ENCODE measurements at places on chromosomes 11 and 22.

GRCh38 chr22:32996702-32997101, 61.5 kb downstream of the SYN3 start:
- no peak for DNase-seq

DNA sequence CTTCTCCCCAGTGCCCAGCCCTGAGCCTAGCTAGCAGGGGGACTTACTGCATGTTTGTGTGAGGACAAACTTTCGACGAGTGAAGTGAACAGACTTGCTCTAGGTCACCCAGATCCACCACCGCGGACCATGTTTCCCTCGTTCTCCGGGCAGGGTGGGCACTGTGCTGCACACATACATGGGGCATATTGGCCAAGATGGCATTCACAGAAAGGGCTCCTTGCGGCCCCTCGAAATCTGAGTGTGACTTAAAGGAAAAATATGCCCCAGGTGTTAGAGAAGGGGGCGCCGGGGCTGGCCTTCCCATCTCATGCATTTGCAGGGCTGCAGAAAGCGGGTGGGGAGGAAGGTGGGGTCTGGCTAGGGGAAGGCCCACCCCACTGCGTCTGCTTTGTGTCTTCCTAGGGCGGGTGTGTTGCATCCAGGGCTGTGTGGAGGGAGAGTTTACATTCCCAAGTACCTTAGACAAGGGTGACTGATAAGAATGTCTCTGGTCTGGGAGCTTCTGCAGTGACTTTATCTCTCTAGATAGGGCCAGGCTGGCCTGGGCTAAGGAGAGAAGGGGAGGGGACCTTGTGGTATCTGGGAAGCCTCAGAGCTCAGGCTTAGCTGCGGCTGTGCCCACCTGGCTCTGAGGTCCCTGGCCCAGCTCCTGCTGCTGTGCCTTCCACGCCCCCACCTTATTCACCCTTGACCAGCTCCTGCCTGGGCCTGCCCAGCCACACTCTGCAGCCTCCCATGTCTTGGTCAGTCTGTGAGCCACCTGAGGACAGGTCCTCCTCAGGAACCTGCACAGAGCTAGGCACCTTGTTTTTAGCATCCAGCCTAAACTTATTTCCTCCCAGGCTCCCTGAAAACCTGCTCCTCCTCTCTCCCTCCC, 45.8 kb downstream of the LRRC32 start:
- peak; percentile 62 for DNase-seq

GRCh38 chr11:123587559-123587958, 66.9 kb downstream of the SCN3B start:
- DNase-seq = no peak

GRCh38 chr11:27485930-27486773, 13.6 kb upstream of the LGR4 start:
- DNase-seq = peak; percentile 53

DNA sequence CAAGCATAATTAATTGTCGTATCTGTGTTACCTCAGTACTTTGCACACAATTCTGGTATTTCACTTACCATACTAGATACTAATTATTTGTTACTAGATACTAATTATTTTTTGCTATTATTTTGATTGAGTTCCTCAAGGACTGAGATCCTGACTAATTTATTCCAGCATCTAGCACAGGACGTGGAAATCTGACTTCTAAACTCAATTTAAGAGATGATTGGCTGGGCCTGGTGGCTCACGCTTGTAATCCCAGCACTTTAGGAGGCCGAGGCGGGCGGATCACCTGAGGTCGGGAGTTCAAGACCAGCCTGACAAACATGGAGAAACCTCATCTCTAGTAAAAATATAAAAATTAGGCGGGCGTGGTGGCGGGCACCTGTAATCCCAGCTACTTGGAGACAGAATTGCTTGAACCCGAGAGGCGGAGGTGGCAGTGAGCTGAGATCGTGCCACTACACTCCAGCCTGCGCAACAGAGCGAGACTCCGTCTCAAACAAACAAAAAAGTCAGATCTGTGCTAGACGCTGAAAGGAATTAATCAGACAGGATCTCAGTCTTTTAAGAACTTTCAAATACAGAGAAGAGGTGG, 527 bp upstream of the MRPL48 start:
- no peak for DNase-seq

DNA sequence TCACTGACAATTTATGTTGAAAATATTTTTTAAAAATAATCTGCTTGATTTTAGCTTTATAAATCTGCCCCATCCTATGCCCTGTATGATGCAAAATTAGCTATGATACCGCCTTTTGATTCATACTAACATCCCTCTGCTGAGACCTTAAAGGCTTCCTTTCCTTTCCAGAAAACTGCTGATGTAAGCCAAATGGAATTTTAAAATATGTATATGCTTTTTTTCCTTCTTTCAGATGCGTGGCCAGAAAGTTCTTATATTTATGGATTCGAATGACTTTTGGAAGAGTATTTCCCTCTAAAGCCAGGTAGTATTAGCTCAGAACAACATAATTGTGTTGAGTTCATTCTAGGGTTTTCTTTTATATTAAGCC, 34.5 kb downstream of the SFI1 start:
- DNase-seq = peak; percentile 31

- no peak for DNase-seq
These were observed at the start of gene TSPO for GRCh38 chr22:43151251-43152002. Gene TSPO, plus strand, starts transcription at chr22:43151559. Its CDS starts 7,680 bp downstream, at chr22:43159239.

GRCh38 chr11:20126724-20127123, 33.6 kb downstream of the DBX1 start:
- DNase-seq = no peak

- DNase-seq = peak; percentile 89
These were observed 26.7 kb upstream of the CD44 start for GRCh38 chr11:35112056-35112845.

- DNase-seq = no peak
These were observed 446.6 kb downstream of the TBC1D22A start for GRCh38 chr22:47209040-47209514.

DNA sequence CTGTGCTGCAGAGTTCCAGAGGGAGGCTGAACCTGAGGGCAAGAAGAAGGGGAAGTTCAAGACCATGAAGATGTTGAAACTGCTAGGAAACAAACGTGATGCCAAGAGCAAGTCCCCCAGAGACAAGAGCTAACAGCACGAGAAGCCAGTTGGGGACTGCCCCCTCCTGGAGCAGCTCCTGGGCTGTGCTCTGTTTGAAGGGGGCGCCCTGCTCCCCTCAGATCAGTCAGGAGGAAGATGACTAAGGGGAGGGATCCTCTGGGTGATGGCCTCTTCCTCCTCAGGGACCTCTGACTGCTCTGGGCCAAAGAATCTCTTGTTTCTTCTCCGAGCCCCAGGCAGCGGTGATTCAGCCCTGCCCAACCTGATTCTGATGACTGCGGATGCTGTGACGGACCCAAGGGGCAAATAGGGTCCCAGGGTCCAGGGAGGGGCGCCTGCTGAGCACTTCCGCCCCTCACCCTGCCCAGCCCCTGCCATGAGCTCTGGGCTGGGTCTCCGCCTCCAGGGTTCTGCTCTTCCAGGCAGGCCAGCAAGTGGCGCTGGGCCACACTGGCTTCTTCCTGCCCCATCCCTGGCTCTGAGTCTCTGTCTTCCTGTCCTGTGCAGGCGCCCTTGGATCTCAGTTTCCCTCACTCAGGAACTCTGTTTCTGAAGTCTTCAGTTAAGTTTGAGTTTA, 12.6 kb downstream of the C22orf23 start:
- no peak for DNase-seq

DNA sequence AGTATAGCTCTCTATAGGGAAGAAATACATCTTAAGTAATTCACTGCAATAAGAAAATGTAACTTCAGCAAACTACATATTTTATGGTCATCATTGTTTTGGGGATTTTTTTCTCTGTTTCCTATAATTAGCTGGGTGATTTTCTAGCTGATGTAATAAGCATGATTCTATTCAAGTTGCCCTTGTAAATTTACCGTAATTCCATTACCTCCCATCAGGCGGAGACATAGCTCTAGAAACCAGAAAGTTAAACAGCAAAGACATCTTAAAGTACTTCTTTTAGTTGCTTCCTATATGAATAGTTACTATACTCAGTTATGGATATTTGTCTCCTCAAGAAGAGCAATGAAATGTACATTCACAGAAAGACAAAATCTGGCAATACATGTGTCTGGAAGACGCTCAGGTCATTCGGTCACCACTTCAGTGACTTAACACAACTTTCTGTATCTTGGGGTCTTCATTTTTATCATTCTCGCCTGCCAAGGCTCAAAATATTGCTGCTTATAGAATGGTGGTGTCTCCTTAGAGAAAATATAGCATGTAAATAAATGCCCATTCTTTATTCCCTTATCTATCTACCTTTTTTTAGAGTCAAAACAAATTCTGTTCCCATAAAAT, 239.9 kb upstream of the ZC3H12C start:
- DNase-seq = peak; percentile 85

- DNase-seq = no peak
These were observed 5.8 kb downstream of the SHANK2 start for GRCh38 chr11:71246559-71246958.

DNA sequence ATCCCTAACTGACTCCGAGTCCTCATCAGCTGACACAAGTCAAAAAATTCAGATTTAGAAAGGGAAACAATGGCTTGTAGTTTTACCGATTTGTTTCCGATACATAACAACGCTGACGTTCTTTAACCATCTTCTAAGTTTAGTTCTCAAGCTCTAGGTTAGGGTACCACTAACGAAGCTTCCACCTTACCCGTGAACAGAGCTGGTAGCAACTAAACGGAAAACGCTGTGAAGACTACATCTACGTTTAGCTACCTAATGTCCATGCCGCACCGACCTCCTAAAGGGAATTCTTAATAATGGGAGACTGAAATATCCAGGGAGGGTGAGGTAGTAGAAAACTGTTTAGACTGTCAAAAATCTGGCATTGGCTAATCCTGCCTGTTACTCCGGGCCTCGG, 1.0 kb downstream of the NUP98 start:
- no peak for DNase-seq

- DNase-seq = no peak
These were observed 6.5 kb downstream of the CSNK1E start for GRCh38 chr22:38310518-38311322.

- DNase-seq = peak; percentile 57
These were observed 12.3 kb downstream of the ARFGAP3 start for GRCh38 chr22:42844756-42845155.

- DNase-seq = peak; percentile 99
These were observed 14.3 kb downstream of the ATP5MG start for GRCh38 chr11:118415739-118416068.

DNA sequence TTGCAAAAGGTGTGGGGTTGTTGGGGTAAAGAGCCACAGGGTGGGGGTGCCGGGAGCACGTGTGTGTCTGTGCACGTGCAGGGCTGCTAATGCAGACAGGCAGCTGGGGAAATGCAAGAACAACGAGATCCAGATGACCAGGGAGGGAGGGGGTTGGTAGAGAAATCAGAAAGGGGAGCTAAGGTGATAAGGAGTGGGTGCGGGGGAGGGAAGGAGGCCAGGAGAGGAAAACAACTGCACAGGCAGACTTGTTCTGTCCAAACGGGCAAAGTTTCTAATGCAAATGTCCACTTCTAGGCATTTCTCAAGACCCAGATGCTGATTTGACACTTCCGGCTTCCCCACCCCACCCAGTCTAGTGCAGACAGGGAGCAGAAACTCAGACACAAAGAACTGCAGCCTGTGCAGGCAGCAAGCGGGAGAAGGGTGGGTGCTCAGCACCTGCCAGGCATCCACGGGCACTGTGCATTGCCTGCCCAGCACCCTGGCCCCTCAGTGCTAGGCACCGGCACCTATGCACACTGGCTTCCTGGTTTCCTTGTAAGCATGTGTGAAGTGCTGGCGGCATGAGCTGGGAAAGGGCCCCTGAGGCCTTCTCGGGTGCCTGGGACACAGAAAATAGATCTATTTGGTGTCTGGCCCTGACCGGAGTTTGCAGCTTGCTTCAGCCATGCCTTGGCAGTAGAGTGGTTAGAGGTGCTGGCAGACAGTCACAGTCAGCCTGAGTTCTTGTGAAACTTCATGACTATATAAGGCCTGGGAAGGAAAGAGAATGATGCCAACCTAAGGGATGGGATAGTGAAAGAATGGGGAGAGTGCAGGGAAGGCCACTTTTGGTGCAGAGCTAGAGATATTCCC, 220.1 kb upstream of the SORL1-AS1 start:
- DNase-seq = peak; percentile 59

DNA sequence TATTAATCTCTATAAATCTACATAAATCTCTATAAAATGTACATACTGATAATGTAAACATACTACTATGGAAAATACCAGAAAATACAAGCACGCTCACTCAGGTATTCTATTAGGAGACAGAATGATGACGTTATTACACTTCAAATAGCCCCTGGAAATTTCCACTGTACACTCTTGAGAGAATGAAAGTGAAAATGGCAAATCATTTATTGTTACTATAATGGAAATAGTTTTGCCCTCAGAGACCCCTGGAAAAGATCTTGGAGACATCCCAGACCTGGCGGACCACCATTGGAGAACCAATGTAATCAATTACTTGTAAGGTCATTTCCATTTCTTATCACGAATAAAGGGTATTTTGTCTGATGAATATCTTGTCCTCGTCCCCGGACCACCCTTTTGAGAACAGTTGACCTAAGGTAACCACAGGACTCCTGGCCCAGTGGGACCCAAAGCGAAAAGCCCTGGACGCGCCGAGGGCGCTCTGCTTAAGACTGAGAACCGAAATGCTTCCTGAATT, 509 bp upstream of the PRRG4 start:
- no peak for DNase-seq

- DNase-seq = no peak
These were observed 508.1 kb downstream of the TBC1D22A start for GRCh38 chr22:47270463-47271135.

DNA sequence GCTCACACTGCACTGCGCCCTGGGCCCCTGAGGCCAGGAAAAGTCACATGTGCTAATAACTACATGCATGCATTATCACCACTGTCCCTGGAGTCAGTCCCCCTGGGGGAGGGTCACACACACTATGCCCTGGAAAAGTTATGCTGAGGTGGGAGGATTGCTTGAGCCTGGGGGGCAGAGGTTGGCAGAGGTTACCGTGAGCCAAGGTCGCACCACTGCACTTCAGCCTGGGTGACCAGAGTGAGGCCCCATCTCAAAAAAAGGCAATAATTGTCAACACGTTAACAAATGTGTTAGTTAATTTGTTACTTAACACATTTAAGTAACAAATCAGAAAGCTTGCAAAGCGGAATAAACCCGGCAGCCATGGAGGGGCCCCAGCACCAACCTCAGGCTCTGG, 13.3 kb upstream of the SEC14L6 start:
- DNase-seq = no peak

- DNase-seq = no peak
These were observed 53.1 kb upstream of the SHISAL1 start for GRCh38 chr22:44365832-44366231.

- DNase-seq = no peak
These were observed 274.2 kb downstream of the FAM76B start for GRCh38 chr11:95515371-95515770.

DNA sequence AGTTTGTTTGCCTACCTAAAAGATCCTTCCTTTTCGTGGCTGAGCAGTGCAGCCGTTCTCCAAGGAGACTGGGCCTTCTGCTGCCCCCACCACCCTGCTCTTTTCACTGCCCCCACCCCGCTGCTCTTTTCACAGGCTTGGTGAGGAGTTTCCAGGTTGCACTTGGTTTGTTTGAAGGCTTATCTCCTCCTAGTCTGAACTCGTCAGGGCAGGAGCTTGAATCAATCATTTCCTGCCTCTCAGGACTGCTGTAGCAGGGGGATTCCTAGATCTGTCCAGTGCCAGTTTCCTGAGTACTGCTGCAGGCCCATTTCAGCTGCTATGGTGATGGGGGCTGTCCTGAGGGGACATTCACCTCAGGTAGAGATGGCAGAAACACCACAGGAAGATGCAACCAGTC, 10.0 kb downstream of the MED15 start:
- DNase-seq = no peak

All from amniotic epithelial cell (primary cell).